Kidney tubule cell (primary cell): ENCODE measurements at places on chromosomes 12 and 14.

- no peak for DNase-seq
Measured at GRCh38 chr14:35847636-35848035, 21.5 kb downstream of the BRMS1L start.

GRCh38 chr14:44895716-44896115 is 66.0 kb downstream of the KLHL28 start:
- DNase-seq: peak; percentile 93

DNA sequence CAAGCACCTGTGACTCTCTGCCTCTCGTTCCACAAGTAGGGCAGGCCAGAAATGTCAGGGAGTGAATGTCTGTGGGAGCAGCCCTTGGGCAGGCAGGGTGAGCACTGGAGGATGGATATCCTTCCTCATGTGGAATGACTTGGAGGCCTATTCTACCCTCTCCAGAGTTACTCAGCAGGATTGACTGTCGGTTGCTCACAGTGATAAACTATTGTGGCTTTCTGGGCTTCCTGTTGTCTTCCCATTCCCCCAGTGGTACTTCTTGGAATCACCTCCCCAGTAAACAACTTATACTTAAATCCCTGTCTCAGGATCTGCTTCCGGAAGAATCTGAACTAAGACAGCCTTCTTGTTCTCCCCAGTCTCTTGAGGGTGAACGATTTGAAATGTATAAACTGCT is 79.6 kb upstream of the MANSC4 start:
- DNase-seq: no peak

- DNase-seq: no peak
Measured at GRCh38 chr12:93244514-93245077, 133.1 kb upstream of the NUDT4 start.

GRCh38 chr12:2651068-2651965 is 143.5 kb upstream of the FKBP4 start:
- DNase-seq: no peak

DNA sequence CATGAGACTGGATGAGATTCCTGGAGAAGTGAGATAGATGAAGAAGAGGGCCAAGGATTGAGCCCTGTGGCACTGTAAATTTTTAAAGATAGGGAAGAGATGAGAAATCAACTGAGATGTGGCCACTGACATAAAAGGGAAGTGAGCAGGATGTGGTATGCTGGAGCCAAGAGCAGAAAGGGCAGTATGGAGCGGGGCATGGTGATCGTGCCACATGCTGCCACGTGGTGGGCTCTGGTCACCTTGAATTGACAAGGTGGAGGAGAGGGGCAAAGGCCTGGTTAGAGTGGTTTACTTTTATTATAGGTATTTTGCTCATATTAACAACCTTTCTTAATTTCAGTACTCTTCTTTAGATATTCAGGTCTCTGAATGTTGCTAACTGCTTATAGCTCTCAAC is 257.9 kb downstream of the NEDD1 start:
- no peak for DNase-seq

- peak; percentile 34 for DNase-seq
Measured at GRCh38 chr14:77599889-77600288, 16.5 kb downstream of the SPTLC2 start.

GRCh38 chr12:15728118-15728598 is 61.0 kb downstream of the EPS8 start:
- peak; percentile 79 for DNase-seq

GRCh38 chr12:15244341-15244740 is 23.1 kb upstream of the RERG start:
- DNase-seq: no peak

- no peak for DNase-seq
Measured at GRCh38 chr12:108514468-108514972, 557 bp upstream of the FICD start.

- DNase-seq: no peak
Measured at GRCh38 chr12:14849661-14850060, 6.3 kb upstream of the ART4 start.
